ENCODE measurements at places on chromosomes 3 and 15. TPM values are rescaled to one million over a fixed set of nuclear protein-coding genes. Genes with fewer than 3 reads are reported as not detected.

- DNase-seq: no peak
These were observed 11.8 kb upstream of the KCNAB1 start for GRCh38 chr3:156108616-156109015.

The TM4SF18 gene
- 148 TPM for total RNA-seq

DNA sequence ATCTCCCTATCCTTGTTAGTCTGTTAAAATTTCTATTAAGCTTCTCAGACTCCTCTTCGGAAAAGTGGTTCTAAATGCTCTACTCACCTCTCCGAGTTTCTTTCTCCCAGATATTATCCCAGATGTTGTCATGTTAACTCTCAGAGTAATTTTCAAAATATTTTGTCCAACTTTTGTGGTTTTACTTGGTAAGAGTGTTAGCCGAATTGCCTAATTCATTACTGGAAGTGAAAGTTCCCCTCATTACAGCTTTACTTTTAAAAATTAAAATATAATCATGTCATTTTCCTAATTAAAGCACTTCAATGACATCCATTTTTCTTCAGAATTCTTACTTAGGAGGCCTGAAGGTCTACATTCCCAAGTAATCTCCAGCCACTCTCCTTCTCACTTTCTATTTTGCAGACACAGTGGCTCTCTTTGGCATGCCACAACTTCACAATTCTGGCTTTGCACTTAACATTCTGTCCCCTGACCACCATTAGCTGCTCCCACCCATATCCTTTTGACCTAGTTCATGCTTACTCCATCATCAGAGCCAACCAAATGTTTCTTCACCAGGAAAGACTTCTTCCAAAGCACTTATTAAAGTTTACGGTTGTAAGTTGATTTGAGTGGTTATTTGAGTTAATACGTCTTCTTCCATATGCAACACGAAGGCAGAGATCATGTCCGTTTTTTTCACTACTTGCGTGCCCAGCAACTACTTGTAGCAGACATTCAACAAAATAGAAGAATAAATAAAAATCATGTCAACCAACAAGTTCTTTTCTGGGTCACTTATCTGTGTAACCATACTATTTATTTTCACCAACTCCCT, 10.2 kb upstream of the TIPARP start:
- no peak for DNase-seq

The ANKRD34C gene
- not detected for total RNA-seq

Measured in glomerular endothelial cell (primary cell).